ENCODE measurements at places on chromosomes 5 and 9. TPM values are rescaled to one million over a fixed set of nuclear protein-coding genes. Genes with fewer than 3 reads are reported as not detected.

- peak; percentile 16 for DNase-seq
Observed at GRCh38 chr5:159262472-159262858, 625 bp upstream of the UBLCP1 start.

DNA sequence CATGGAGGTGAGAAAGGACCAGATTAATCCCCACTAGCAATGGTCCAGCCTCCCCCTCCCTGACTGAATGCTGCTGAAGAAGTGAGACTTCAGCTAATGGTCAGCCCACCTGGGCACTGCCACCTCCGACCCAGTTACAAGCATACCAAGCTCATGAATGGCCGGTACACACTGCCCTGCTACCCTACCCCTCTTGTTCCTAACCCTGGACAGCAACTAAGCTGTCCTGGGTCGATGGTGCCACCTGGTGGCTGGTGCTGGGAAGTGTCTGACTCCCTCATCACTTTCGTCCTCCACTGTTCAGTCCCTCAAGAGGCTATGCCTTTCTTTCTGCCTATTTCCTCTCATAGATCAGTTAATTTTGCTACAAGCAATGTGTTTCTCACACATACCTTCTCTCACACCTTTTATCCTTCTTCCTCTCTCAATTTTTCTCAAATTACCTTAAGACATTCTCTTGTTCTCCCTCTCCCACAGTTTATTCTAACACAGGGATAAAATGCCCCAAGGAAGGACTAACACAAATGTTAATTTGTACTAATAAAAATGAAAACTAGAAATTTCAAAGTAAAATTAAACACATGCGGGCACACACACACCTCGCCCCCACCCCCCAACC, 42.4 kb downstream of the PAX5 start:
- DNase-seq = peak; percentile 65

- no peak for DNase-seq
Observed at GRCh38 chr5:34626036-34626435, 30.1 kb upstream of the RAI14 start.

PCSK5 gene
- 3.1 TPM for total RNA-seq

DNA sequence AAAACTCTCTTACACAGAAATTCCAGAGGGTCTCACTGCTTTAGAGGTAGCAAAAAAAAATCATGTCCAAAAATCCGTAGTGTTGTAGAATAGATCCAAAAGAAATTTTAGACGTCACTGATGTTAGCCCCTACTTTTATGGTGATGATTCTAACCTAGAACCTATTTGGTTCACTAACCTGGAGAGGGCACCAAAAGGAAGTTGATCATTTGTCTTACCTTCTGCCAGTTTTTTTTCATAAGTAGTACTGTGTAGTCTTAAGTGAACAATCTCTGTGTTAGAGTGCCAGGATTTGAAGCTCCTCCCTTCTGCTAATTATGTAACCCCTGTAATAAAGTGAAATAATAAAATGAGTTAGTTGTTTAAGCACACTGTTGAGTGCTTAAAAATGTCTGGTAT, 215.2 kb downstream of the SMARCA2 start:
- DNase-seq = no peak

UBE2QL1 gene
- total RNA-seq = 0.85 TPM

DNA sequence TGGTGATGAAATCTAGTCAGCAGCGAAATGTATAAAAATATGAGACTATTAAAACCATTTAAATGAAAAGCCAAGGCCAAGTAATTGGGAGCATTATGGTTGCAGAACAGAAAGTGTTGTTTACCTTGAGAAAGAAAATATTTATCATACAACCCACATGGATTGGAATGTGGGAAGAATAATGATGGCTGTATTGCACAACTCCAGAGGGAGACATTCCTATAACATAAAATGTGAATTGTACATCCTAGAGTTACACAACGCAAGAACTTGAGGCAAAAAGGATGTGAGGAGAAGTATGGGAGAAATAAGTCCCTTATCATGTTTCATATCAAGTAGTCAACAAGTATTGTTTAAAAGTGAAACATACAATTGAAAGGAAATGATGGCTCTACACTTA, 1014.0 kb upstream of the SEMA6A start:
- DNase-seq = no peak

GRCh38 chr9:125568621-125569020, 138.4 kb downstream of the MAPKAP1 start:
- no peak for DNase-seq

- no peak for DNase-seq
Observed at GRCh38 chr5:154197801-154198491, 7.4 kb downstream of the GALNT10 start.

- no peak for DNase-seq
Observed at GRCh38 chr9:117919538-117919937, 215.3 kb downstream of the TLR4 start.

IL9 gene
- not detected for total RNA-seq

MLANA gene
- total RNA-seq = not detected

DNA sequence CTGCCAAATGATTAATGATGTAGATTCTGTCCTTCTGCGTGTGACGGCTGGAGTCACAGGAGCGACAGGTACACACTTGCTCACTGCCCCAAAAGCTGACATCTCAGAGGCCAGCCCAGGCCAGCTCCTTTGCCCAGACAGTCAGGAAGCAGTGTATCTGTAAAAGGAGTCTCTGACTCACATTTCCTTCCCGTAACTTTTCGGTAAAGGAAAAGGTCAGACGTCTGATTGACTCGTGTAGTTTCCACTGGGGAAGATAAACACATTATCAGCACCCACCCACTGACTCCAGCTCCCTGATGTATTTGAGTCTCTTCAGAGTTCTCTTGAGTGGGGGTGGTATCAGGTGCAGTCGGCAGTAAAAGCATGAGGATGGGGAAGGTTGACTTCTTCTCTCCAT, 64.4 kb upstream of the WWC1 start:
- no peak for DNase-seq
